ENCODE measurements at places on chromosomes 11 and 22. TPM values are rescaled to one million over a fixed set of nuclear protein-coding genes. Genes with fewer than 3 reads are reported as not detected.
A peak's percentile ranks its signal among the peaks of the same experiment; 100 is the strongest.

Gene SLC22A25
- not detected for total RNA-seq

Gene CASP5
- total RNA-seq, result 0.76 TPM

Gene TREH
- total RNA-seq, result not detected

Gene SAA4
- total RNA-seq, result not detected

GRCh38 chr11:26365284-26365683 is 33.4 kb downstream of the ANO3 start:
- no peak for DNase-seq

DNA sequence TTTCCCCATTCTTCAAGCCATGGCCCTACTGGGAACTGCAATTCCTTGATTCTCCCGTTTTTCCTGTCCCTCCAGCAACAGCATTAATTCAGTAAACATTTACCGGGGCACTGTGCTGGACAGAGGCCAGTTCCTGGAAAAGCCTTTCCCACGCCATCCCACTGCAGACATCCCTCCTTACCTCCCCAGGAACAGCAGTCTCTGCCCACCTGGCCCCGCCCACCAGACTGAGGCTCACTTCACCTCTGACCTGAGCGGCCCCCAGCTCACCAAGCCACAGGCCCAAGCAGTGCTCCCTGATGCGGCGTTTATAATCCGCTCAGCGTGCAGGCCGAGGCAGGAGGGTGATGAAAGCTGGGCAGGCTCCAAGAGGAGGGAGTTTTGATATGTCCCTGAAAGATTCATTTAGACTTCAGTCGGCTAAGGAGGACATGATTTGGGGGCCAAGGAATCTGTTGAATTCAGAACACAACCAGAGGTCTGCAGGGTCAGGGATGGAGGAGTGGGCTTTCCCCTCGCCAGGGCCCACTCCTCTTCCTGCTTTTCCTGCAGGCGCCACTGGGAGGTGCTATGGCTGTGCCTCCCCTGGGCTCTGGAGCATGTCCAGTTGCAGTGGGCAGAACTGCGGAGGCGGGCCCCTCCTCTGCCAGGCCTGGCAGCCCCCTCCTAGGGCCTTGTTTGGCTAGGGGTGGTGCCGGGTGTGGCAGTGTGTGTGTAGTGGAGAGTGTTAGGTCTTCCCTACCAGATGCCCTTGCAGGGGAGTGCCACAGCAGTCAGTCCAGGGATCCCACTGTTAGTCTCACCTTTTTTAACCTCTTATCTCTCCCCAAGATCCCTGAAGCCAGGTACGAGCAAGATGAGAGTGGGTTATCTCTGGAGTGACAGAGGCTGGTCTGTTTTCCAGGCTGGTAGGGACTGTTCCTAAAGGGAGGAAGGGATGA is 1.4 kb upstream of the TAGLN start:
- DNase-seq, result no peak

GRCh38 chr11:10931761-10932670 is 74.2 kb upstream of the ZBED5 start:
- peak; percentile 64 for DNase-seq

GRCh38 chr11:16312233-16312765 is 44.0 kb downstream of the SOX6 start:
- no peak for DNase-seq

GRCh38 chr22:33034753-33035152 is 23.4 kb downstream of the SYN3 start:
- no peak for DNase-seq
